Muscle of leg (tissue), 16 donors: ENCODE measurements at places on chromosomes 7 and 10. TPM values are rescaled to one million over a fixed set of nuclear protein-coding genes. Genes with fewer than 3 reads are reported as not detected.
A peak's percentile ranks its signal among the peaks of the same experiment; 100 is the strongest.

DNA sequence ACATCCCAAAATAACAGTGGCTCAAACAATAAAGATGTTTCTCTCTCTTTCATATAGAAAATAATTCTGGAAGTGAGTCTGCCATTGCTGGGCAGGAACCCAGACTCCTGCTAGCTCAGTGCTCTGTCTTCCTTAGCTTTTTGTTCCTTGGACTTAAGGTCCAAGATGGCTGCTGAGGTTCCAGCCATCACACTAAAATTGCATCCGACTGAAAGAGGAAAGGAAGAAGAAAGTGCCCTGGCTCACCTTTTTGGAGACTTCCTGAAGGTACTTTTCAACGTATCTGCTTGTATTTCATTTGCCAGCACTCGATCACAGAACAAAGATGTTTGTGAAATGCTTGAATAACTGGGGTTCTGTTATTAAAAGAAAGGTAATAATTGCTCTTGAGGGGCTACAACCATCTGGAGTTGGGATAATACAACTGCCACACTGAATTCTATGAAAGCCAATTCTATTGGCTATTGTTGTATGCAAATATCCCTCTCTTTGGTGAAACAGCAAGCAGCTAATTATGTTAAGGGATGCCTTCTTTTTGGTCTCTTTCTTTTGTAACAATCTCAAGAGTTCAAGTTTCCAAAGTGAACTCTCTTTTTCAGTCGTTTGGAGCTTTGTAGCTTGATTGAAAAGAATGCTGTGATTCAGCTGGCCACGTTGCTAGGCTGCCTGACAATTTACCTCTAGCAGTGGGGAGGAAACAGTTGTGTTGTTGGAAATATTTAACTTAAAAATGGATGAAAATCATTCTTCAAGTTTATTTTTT is 83.9 kb downstream of the BAMBI start:
- H3K4me1 ChIP-seq, result no peaks in the 10 kb centered on the region
- no peak overlapping the region for H3K4me3 ChIP-seq
- H3K36me3 ChIP-seq, result no peaks in the 10 kb centered on the region
- DNase-seq, result peak; percentile 39
- H3K27me3 ChIP-seq, result no peaks in the 10 kb centered on the region
- no peak overlapping the region for H3K27ac ChIP-seq

DNA sequence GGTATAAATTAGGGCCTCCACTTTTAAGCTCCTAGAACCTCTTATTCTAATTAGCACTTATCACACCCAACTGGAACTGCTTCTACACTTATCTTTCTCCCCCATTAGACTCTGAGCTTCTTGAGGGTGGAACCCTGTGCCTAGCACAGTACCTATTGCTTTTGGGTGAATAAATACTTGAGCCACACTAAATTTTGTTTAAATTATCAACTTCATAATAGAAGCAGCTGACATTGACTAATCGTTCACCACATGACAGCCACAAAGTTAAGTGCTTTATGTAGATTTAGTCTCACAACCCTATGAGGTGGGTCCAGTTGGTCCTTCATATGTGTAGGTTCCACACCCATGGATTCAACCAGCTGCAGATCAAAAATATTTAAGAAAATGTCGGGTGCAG is 36.0 kb upstream of the DNAJB12 start:
- DNase-seq, result no peak
- H3K27me3 ChIP-seq, result no peaks in the 10 kb centered on the region
- H3K4me1 ChIP-seq, result no peaks in the 10 kb centered on the region
- no peak overlapping the region for H3K27ac ChIP-seq
- no peak overlapping the region for H3K4me3 ChIP-seq

GRCh38 chr7:46589286-46589685 is 668.2 kb upstream of the IGFBP3 start:
- H3K4me3 ChIP-seq, result no peak overlapping the region
- no peak overlapping the region for H3K27ac ChIP-seq
- H3K27me3 ChIP-seq, result no peaks in the 10 kb centered on the region
- H3K4me1 ChIP-seq, result no peaks in the 10 kb centered on the region

- H3K36me3 ChIP-seq, result no peaks in the 10 kb centered on the region
- peaks cover 2% of the 10 kb centered on the region for H3K4me1 ChIP-seq
- H3K4me3 ChIP-seq, result no peak overlapping the region
- H3K27me3 ChIP-seq, result no peaks in the 10 kb centered on the region
Observed at GRCh38 chr7:133797818-133798520, 329.2 kb upstream of the LRGUK start.

- no peak overlapping the region for H3K27ac ChIP-seq
- no peaks in the 10 kb centered on the region for H3K27me3 ChIP-seq
- no peaks in the 10 kb centered on the region for H3K4me1 ChIP-seq
- H3K36me3 ChIP-seq, result no peaks in the 10 kb centered on the region
- DNase-seq, result no peak
- no peak overlapping the region for H3K4me3 ChIP-seq
Observed at GRCh38 chr10:7856678-7857077, 38.4 kb downstream of the TAF3 start.

DNA sequence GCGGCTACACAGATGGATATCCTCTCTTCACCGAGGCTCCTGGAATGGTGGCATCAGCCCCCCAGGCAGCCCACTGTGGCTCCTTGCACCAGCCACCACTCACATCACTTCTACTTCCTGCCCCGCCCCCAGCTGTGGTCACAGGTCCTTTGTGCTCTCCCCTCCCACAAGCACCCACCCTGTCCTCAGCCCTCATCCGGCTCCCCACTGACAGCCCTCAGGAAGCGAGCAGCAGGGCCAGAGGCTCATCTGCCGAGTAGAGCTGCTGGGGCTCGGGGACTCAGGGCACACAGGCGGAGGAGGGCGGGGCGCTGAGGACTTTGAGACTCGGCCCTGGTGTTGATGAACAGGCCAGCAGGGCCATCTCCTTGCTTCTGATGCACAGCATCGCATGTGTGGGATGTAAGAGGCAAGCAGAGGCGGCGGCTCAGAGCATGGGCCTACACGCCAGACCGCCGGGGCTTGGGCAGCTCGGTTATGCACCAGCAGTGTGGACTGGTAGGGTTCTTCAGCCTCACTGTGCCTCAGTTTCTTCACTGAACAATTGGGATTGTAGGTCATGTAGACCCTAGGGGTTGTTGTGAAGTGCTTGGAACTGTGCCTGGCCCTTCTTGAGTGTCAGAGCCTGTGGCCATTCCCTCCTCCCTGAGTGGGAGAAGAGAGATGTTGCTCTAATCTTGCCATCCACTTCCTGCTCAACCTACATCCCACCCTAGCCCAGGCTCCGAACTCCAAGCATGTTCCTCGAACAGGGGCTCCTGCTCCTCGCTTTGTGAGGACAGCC is at the start of gene PRF1:
TSS of gene PRF1 (minus strand) at position 77 of the 784 bp plus-strand sequence. CDS start 1,839 bp downstream, outside the sequence.
- H3K36me3 ChIP-seq, result no peaks in the 10 kb centered on the region
- no peak for DNase-seq
- H3K27me3 ChIP-seq, result no peaks in the 10 kb centered on the region
- no peak within 1 kb of the TSS for H3K4me3 ChIP-seq
- peaks cover 22% of the 10 kb centered on the region for H3K4me1 ChIP-seq
- H3K27ac ChIP-seq, result no peak within 1 kb of the TSS

The SKIDA1 gene
- 2.6 TPM for total RNA-seq

The SFRP5 gene
- total RNA-seq, result 0.75 TPM

The IKZF1 gene
- 1.6 TPM for total RNA-seq

The ANKRD30A gene
- not detected for total RNA-seq
